ENCODE measurements at places on chromosomes 1 and 21.

DNA sequence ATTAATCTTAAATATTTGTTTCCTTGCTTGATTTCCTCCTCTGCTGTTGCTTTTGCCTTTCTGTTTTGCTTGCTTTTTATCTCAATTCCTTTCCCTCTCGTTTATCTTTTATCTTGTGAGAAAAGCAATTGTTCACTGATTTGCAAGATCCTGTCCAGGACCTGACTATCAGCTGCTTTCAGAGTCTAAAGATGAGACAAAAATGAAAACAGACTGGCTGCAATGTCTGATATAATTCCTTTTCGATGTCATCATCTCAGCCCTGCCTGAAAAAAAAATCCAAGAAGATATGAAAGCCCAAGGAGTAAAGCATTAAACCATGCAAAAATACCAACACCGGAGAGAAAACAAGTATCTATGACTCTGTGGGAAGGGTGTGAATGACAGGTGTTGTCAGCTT, 225.5 kb downstream of the PATJ start:
- DNase-seq, result no peak

GRCh38 chr1:117188170-117188815, 22.4 kb downstream of the VTCN1 start:
- no peak for DNase-seq

DNA sequence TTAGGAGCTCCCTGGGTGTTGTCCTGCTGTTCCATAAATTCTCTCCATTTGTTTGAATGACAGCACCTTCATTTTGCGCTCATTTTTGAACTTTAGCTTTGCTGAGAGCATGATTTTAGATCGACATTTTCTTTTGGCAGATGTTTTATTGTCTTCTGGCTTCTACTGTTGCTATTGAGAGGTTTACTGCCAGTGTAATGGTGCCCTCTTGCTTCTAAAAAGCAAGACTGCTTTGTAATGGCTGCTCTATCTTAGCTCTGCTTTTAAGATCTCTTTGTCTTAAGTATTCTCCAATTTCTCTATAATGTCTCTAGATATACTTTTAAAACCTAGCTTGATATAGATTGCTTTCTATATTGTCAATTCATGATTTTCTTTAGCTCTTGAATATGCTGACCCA, 27.8 kb downstream of the THEM4 start:
- no peak for DNase-seq

DNA sequence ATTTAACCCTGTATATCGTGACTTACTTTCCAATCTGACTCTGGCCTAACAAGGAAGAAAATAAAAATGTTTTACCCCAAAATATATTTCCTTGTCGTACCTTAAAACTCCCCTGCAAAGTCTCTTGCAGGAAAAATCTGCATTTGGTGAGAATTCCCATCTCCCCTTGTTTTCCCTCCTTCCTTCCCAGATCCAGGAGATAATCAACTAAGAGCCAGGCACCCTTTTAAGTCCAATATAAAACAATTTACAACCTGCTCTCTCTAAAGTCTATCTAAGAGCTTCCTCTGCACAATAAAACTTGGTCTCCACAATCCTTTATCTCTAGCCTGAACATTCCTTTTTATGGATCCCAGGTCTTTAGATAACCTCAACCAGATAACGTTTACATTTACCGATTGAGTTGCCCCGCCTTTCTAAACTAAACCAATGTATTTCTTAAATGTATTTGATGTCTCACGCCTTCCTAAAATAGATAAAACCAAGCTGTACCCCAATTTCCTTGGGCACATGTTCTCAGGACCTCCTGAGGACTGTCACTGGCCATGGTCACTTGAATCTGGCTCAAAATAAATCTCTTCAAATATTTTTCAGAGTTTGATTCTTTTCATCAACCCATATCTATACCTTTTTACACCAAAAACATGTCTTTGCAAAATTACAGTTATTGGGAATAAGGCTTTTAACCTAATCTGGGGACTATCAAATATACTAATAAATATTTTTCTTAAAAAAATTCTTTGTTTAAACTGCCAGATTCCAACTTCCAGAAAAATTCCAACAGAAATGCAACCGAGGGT, 993 bp downstream of the DDX59 start:
- DNase-seq, result no peak

GRCh38 chr1:147892216-147892615, 10.4 kb upstream of the GJA8 start:
- no peak for DNase-seq

DNA sequence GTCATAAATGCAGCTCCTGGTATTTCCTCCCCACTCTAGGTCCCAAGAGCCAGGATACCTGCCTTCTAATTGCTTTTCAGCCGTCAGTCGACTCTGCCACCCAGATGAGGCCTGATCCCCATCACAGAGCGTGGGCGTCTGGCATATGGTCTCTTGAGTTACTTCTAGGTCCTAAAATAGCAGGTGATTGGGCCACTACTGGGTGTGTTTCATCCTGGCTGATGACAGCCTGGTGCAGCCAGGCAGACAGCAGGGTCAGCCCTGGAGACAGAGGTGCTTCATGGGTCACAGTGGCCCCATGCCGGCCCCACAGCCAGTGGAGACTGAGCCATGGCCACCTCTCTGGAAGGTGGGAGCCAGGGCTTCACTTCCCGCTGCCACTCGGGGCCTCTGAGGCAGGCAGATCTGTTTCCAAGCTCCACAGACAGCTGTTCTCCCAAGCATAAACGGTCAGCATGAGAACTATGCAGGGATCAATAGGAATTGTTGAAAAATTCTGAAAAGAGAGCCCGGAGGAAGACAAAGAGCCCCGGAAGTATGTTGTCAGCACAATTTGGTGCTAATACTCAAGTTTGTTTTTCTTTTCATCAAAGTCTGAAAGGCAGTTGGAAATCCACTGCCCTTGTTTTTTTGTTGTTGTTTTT, 83.0 kb downstream of the MAN1C1 start:
- DNase-seq, result no peak

DNA sequence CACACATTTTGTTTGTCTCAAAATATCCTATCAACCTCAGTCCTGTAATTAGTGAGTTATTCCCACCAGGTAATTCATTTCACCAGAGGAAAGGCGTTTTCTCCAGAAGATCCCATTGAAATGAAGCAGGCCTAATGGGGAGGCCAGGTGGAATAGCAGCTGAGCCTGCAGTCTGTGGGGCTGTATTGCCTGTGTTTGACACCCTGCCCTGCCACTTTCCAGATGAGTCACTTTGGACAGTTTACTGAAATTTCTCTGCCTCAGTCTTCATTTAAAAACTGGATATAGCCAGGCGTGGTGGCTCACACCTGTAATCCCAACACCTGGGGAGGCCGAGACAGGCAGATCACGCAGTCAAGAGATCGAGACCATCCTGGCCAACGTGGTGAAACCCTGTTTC, 78.1 kb upstream of the PPP2R5A start:
- no peak for DNase-seq

DNA sequence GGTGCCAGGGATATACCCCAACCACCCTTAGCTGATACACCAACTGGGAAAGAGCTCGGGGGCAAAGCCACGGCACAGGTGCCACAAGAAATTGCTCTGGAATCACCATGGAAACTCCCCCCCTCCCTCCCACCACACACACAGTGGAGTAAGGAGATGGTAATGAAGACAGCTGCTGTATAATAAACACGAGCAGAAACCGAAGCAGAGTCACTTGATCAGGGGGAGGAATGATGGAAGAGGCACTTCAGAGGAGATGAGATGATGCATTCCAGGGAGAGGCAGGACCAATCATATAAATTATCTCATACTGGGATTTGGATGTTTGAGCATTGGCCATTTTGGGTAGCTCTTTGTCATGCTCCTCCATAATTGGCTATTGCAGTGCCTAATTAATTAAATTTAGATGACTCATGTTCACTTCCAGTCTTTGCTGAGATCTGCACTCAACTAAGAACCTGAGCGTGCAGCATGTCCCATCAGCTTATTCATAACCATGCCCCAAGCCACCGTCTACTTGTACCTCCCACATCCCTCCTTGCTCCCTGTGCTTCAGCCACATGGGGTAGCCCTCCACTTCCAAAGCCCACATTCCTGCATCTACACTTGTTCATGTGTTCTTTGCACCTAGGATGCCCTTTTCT, 189.5 kb downstream of the ZSCAN20 start:
- no peak for DNase-seq

GRCh38 chr1:180952657-180953013, 39.9 kb downstream of the KIAA1614 start:
- no peak for DNase-seq

All from CD4-positive, alpha-beta T cell treated with Interleukin-21 for 1 hour (primary cell).